ENCODE measurements at places on chromosomes 1 and 21. TPM values are rescaled to one million over a fixed set of nuclear protein-coding genes. Genes with fewer than 3 reads are reported as not detected.

The OR6N1 gene
- total RNA-seq: not detected

The SPATA46 gene
- total RNA-seq: not detected

The SNRPE gene
- total RNA-seq: 30.5 TPM

The TARS2 gene
- total RNA-seq: 12.0 TPM

The SMIM1 gene
- total RNA-seq: 2.1 TPM

The COL6A2 gene
- total RNA-seq: 6,443 TPM

The SOX13 gene
- total RNA-seq: 6.6 TPM

The SIKE1 gene
- total RNA-seq: 45.2 TPM

The KCNJ10 gene
- total RNA-seq: not detected
